ENCODE measurements at places on chromosomes 1 and 21. TPM values are rescaled to one million over a fixed set of nuclear protein-coding genes. Genes with fewer than 3 reads are reported as not detected.

Gene PRMT6
- not detected for total RNA-seq

Gene NPL
- 0.75 TPM for total RNA-seq

Gene RNPEP
- 88.6 TPM for total RNA-seq

Gene LRRC71
- total RNA-seq = not detected

Gene MAP10
- total RNA-seq = 1.2 TPM

Gene CGN
- total RNA-seq = 2.6 TPM

Gene LENEP
- total RNA-seq = not detected
